GM12891 (cell line): ENCODE measurements at places on chromosomes 6 and 20.

- DNase-seq: no peak
These were observed 10.7 kb downstream of the ANKRD6 start for GRCh38 chr6:89443658-89444057.

DNA sequence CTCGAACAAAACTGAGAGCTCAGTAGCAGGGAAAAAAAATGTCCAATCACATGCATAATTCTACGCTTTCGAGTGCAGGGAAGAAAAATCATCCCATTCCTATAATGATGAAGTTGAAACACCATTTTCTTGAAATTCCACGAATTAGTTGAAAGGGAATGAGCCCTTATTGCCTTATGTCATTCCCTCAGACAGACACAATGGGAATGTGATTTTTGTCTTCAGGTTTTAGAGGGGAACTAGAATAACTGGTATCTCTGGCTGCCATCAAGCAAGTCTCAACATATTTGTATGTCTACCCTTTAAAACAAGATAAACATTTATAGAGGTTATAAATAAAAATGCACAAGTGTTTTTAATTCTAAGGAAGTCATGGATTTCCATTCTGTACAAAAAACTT lies 87.9 kb downstream of the KIF13A start:
- DNase-seq: no peak

DNA sequence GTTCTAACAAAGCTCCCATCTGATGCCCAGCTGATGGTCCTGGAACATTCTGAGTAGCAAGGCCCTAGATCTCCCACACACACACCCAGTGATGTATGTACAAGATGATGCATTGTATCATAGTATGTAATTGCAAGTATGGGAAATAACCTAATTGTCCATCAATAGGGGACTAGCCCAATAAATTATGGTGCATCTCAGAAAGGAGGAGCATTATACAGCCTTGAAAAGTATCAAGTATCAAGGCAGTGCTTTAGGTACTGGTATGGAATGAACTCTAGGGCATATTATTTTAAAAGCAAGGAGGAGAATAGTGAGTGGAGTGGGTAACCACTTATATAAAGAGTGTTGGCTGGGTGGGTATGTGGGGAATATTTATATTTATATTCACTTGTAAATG lies 24.8 kb upstream of the PREX1 start:
- no peak for DNase-seq

GRCh38 chr6:71446470-71446869 lies 157.9 kb downstream of the OGFRL1 start:
- no peak for DNase-seq

DNA sequence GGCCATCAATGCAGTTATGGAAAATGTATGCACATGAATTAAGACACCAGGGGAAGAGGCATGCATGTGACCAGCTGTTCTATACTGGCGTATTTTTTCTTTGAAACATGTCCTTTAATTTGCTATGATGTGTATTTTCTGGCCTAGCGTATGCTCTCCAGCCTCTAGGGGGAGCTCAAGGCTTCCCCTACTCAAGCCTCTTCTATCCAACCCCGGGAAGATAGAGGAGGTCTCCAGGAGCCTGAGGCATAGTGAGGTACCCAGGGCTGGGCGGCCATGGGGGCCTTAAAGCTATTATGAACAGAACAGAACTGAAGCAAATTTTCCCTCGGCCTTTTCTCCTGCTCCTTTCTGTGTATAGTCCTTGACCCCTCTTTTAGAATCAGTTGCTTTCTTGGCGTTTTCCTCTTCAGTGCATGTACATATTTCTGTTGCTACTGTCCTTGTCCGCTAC lies 528.9 kb downstream of the MAFB start:
- DNase-seq: no peak

GRCh38 chr20:20303742-20304141 lies 64.2 kb upstream of the INSM1 start:
- DNase-seq: no peak

DNA sequence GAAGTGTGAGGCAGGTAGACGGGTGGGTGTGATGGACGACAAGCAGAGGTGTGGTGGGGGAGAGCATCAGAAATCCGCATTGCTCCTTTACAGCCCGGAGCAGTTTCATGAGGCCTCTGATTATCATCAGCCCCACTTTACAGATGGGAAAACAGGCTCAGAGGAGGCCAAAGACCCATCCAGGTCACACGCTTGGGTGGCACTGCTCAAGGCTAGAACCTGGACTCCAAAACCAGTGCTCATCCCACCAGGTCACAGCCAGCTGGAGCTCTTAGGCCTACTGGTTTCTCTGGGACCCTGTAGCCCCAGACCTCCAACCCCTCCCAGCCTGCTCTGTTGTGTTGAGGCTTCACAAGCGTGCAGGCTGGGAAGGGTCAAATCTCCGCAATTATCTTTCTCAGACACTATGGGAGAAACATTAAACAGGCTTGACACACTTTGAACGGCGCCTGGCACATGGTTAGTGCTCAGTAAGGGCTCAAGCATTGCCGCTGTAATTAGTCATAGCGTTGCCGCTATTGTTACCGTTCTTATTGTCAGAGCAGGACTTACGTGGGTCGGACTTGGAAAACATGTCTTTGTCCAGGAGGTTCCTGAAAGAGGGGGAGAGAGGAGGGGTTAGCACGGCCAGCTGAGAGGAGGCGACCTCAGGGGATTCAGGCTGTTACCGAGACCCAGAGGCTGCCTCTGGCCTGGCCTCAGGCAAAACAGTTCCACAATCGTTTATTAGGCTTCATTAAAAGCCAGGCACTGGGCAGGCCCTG lies 16.6 kb downstream of the CPNE5 start:
- DNase-seq: no peak

GRCh38 chr6:142993977-142994376 lies 49.0 kb upstream of the HIVEP2 start:
- no peak for DNase-seq

GRCh38 chr20:41534170-41534569 lies 84.0 kb downstream of the CHD6 start:
- DNase-seq: no peak

- DNase-seq: no peak
These were observed 101.3 kb downstream of the FOXO3 start for GRCh38 chr6:108661982-108662381.

DNA sequence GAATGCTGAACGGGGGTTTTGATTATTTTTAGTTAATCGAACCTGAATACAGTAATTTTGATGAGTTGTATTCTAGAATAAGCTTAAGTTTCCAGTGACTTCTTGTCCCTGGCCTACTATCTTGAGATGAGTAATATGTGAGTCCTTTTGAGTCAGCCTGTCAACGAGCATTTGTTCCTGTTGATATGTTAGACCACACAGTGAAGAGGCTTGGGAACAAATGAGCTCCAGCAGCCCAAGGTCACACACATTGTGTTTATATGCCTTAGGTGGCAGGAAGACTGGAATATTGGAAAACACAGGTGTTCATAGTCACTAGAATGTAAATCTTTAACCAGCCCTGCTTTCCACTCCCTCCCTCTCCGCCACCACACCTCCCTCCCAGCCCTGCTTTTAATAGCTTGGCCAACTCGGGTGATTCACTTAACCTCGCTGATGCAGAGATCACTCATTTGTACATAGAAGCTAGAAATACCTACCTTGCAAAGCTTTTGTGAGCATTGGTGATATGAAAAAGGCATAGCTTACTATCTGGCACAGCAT lies 9.1 kb downstream of the SMPDL3A start:
- no peak for DNase-seq

DNA sequence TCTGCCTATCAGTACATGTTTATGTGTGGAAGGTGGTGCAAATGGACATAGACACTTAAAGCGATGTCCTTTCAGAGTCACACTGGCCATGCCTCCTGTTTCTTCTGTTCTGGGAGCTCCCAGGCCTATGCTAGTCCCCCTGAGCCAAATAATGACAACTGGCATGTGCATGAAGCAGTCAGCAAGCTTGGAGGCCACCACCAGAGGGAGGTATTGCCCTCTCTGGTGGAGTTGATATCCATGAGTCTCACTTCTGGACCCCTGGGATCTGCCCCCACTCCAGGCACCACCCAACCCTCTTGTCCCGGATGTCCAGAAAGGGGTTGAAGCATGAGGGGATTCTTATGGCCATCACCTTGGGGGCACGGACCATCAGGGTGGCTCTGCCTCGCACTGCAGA lies 172.2 kb downstream of the AIG1 start:
- DNase-seq: peak; percentile 16

GRCh38 chr6:81451787-81452186 lies 300.7 kb downstream of the TENT5A start:
- DNase-seq: no peak

DNA sequence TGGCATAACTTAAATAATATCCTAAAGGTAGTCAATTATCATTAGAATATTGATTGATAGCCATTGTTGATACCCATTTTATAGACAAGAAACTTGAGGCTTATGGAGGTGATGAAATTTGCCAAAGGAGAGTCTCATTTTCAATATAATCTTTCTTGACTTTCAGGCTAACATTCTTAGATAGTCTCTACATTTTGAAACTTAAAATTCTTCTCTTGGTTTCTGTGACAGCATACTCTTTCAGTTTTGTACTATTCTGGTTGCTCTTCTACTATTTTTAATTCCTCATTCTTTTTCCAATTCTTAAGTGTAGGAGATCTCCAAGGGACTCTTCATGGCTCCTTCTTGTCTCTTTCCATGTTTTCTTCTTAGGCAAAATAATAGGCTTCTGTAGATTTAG lies 3.7 kb upstream of the SH3BGRL2 start:
- no peak for DNase-seq

DNA sequence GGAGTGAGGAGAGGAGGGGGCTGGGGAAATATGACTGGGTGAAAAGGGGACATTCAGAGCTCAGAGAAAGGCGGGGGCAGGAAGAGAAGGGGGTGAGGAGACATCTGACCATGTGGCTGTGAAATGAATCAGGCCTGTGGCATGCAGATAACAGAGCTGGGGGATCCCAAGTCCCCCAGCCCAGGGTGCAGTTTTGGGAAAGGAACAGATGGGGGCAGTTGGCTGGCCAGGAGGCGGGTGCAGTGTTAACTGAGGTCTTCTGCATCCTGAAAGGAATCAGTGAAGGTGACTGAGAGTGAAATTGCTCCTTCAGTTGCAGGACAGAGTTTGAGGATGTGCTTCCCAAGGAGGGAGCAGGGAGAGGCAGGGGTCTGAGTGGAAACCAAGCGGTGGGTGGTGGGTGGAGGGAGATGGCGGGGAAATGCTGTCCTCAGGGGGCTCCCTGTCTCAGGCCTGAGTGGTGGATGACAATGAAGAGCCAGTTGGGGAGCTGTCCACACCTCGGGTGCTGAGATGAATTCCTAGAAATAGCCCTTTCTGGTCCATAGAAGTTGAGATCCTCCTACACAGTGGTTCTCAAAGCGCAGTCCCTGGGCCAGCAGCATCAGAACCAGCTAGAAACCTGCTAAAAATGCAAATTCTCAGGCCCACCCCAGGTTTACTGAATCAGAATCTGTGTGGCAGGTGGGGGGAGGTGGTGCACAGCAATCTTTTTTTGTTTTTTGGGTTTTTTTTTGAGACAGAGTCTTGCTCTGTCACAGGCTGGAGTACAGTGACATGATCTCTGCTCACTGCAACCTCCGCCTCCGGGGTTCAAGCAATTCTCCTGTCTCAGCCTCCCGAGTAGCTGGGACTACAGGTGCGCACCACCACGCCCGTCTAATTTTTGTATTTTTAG lies 26.0 kb upstream of the CCDC167 start:
- no peak for DNase-seq

- no peak for DNase-seq
These were observed 27.0 kb downstream of the TRIM27 start for GRCh38 chr6:28896505-28897368.
